ENCODE measurements at places on chromosomes 1 and 21. TPM values are rescaled to one million over a fixed set of nuclear protein-coding genes. Genes with fewer than 3 reads are reported as not detected.

VWA1 gene
- total RNA-seq: 56.9 TPM

BCAN gene
- 10.3 TPM for total RNA-seq

CCDC190 gene
- total RNA-seq: not detected

TMEM39B gene
- 23.2 TPM for total RNA-seq

PLK3 gene
- total RNA-seq: 89.3 TPM

CA6 gene
- total RNA-seq: not detected

ACTL8 gene
- not detected for total RNA-seq

S1PR1 gene
- total RNA-seq: not detected

DIRAS3 gene
- not detected for total RNA-seq

OR2L8 gene
- 0.61 TPM for total RNA-seq

ANGPTL3 gene
- total RNA-seq: not detected

KRTAP27-1 gene
- not detected for total RNA-seq

CFAP74 gene
- not detected for total RNA-seq

AMIGO1 gene
- 8.0 TPM for total RNA-seq

All from glutamatergic neuron (in vitro differentiated cells).